Central memory CD8-positive, alpha-beta T cell (primary cell): ENCODE measurements at places on chromosomes 13 and 19.

DNA sequence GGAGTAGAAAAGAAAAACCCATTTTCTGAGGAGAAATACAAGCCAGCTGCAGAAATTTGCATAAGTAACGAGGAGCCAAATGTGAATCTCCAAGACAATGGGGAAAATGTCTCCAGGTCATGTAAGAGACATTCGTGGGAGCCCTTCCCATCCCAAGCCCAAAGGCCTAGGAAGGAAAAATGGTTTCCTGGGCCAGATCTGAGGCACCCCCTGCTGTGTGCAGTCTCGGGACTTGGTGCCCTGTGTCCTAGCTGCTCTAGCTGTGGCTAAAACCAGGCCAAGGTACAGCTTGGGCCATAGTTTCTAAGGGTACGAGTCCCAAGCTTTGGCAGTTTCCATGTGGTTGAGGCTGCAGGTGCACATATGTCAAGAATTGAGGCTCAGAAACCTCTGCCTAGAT is 444.9 kb downstream of the PCDH20 start:
- DNase-seq = no peak

- DNase-seq = no peak
These were observed 684.8 kb downstream of the DIAPH3 start for GRCh38 chr13:59478908-59479307.

GRCh38 chr19:1132552-1133383 is 29.0 kb downstream of the GPX4 start:
- peak; percentile 44 for DNase-seq

GRCh38 chr13:25300861-25301346 is 521 bp upstream of the NUP58 start:
- peak; percentile 16 for DNase-seq

GRCh38 chr19:49498475-49498874 is 2.2 kb downstream of the RPS11 start:
- no peak for DNase-seq

GRCh38 chr19:7254590-7254989 is 39.6 kb downstream of the INSR start:
- no peak for DNase-seq

- DNase-seq = no peak
These were observed 494.3 kb downstream of the COG6 start for GRCh38 chr13:40149611-40150274.

- no peak for DNase-seq
These were observed 5.0 kb upstream of the JUNB start for GRCh38 chr19:12786141-12786870.
